Chondrocyte (in vitro differentiated cells): ENCODE measurements at places on chromosomes 11 and 22. TPM values are rescaled to one million over a fixed set of nuclear protein-coding genes. Genes with fewer than 3 reads are reported as not detected.

BATF2 gene
- not detected in 3 replicates for total RNA-seq

DNA sequence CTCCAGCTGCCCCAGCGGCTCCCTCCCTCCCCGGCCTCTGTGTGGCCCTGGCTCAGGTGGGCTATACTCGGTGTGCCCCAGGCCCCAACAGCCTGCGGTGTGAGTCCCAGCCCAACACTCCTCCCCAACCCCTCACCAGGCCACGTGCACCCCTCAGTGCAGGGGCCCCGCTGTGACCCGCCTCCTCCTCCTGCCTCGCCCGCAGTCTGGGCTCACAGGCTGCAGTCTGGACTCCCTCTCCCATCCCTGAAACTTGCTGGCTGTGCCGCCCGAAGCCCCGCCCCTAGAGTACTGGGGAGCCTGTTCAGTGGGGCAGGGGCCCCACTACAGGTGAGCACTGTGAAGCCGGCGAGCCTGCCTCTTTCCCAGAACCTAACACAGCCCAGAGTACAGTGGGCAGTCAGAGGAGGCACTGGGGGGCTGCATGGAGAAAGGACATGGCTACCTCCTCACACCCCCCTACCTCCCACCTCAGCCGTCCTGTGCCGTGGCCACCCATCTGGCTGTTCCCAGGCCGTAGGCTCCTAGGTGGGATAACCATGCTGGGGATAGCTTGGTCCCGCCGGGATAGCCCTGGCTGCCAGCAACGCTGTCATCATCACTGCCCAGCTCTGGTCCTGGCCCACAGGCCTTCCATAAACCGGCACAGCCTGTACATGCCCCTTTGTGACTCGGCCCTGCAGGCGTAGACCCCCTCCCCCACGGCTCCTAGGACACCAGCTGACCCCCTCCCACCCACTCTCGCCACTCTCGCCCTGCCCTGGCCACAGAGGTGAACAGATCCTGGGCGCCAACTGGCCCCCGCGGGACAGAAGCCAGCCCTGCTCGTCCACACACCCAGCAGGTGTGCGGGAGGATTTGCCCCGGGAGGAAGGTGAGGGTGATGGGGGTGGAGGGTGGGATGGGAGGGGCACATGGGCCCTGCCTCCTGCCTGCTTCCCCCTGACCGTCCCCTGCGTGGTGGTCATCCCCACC lies 29.7 kb downstream of the CELSR1 start:
- H3K36me3 ChIP-seq = no peaks in the 10 kb centered on the region
- no peak overlapping the region for H3K27ac ChIP-seq
- no peaks in the 10 kb centered on the region for H3K27me3 ChIP-seq
- DNase-seq = no peak
- H3K4me3 ChIP-seq = no peak overlapping the region

DNA sequence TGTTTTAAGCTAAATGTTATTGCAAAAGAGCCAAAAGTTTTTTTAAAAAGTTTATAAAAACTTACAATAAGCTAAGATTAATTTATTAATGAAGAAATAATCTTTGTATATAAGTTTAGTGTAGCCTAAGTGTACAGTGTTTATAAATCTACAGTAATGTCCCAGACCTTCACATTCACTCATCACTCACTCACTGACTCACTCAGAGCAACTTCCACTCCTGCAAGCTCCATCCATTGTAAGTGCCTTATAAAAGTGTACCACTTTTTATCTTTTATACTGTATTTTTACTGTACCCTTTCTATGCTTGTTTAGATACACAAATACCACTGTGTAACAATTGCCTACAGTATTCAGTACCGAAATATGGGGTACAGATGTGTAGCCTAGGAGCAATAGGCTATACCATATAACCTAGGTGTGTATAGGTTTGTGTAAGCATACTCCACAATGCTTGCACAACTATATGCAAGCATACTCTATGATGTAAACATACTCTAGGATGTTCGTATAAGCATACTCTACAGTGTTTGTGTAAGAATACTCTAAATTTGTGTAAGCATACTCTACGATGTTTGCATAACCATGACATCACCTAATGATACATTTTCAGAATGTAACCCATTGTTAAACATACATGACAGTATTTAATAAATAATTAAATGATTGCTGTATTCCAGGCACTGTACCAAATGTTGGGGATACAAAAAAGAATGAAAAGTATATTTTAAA lies 953.0 kb downstream of the KCNA4 start:
- DNase-seq = no peak
- peaks cover 4% of the 10 kb centered on the region for H3K27me3 ChIP-seq
- no peaks in the 10 kb centered on the region for H3K4me1 ChIP-seq
- H3K36me3 ChIP-seq = peaks cover 3% of the 10 kb centered on the region

TPH1 gene
- total RNA-seq = 0.99 to 6.4 TPM (median 5.0 TPM) in 3 replicates

ACRV1 gene
- total RNA-seq = 0.20 to 0.56 TPM in 2 of 3 replicates, not detected in the other

MUC2 gene
- total RNA-seq = not detected in 3 replicates

DNA sequence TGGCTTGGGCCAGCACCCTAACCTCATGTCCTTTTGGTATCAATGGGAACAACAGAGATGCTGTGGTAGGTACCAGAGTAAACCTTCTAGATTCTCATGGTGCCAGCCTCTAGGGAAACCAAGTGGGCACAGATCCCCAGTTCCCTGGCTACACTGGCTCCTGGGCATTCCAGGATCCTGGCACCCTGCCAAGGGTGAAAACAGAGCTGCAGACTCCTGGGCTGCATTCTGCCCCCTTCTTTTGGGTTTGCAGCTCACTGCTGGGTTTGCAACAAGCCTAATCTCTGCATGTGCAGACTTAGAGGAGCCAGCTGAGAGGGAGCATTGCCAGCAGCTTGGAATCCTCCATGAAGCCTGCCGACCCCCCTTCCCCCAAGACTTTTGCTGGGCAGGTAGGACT lies 30.6 kb downstream of the PRDM11 start:
- H3K27ac ChIP-seq = no peak overlapping the region
- no peaks in the 10 kb centered on the region for H3K27me3 ChIP-seq
- no peak for DNase-seq
- H3K4me1 ChIP-seq = peaks cover 36% of the 10 kb centered on the region
- no peak overlapping the region for H3K4me3 ChIP-seq

GRCh38 chr22:20131597-20131858 lies at the start of gene ZDHHC8:
TSS of gene ZDHHC8 (plus strand) at chr22:20131804. CDS start at chr22:20131948, 144 bp downstream.
- peaks cover 6% of the 10 kb centered on the region for H3K36me3 ChIP-seq
- H3K27ac ChIP-seq = peak within 1 kb of the TSS; percentile 69
- no peaks in the 10 kb centered on the region for H3K27me3 ChIP-seq
- H3K4me3 ChIP-seq = peak within 1 kb of the TSS; percentile 72
- no peak for DNase-seq
- H3K4me1 ChIP-seq = peaks cover 32% of the 10 kb centered on the region
